ENCODE measurements at places on chromosomes 3 and 15.
A peak's percentile ranks its signal among the peaks of the same experiment; 100 is the strongest.

DNA sequence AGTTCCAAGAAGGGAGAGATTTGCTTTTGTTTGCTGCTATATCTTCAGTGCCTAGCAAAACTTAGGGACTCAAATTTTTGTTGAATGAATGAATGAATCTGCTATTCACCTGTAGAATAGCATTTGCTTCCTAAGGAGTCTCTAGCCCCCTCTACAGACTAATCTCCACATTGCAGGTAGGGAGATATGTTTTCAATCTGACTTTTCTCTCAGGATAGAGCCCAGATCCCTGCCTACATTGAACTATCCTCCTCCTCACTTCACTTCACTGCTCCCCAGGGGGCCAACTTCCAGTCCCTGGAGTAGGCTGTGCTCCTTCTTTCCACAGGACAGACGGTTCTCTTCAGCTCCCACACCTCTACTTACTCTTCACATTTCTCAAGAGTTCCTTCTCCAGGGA is 81.9 kb upstream of the PTX3 start:
- no peak for DNase-seq

- DNase-seq, result no peak
Measured at GRCh38 chr15:73382115-73382514, 13.4 kb upstream of the HCN4 start.

DNA sequence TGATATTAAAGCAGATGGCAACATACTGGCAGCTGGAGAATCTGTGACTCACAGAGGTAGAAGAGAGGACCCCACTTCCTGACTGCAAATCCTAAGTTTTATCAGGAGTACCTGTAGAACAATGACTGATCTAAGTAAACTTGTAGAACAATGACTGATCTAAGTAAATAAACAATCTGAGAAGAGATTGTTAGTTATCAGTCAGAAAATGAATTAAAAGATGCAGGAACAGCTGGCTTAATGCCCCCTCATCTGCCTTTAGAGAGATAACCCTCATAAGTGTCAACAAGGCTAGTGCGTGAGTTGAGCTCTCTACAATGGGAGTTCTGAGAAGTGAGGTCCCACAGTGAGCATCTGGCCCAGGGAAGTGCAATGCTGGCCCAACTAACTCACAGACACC is 14.6 kb downstream of the ACAD11 start:
- no peak for DNase-seq

DNA sequence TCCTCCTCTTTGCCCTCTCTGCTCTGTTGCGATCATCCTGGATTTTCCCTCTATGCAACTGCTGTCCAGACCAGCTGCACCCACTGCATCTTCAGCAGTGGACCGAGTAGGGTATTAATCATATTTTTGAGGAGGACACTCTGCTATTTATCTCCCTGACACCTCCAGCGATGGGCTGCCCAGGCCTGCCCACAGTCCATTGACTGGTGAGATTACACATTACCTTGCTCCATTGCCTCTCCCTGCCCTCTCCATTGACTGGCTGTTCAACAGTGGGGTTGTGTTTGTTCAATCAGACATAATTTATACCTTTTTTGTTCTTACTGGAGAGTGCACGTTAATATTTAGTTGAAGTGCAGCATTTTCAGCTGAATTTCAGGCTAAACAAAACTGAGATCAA is 559.3 kb upstream of the ARRDC4 start:
- DNase-seq, result no peak

GRCh38 chr15:90884719-90885431 is 571 bp downstream of the FES start:
- no peak for DNase-seq

GRCh38 chr3:94028093-94028837 is at the start of gene STX19:
TSS of gene STX19 (minus strand) at chr3:94028597. CDS start at chr3:94015269, 13,328 bp downstream.
- DNase-seq, result no peak

- DNase-seq, result peak; percentile 58
Measured at GRCh38 chr3:70550723-70551319, 238.4 kb upstream of the MDFIC2 start.

GRCh38 chr3:170137986-170138385 is 43.5 kb downstream of the PHC3 start:
- no peak for DNase-seq

DNA sequence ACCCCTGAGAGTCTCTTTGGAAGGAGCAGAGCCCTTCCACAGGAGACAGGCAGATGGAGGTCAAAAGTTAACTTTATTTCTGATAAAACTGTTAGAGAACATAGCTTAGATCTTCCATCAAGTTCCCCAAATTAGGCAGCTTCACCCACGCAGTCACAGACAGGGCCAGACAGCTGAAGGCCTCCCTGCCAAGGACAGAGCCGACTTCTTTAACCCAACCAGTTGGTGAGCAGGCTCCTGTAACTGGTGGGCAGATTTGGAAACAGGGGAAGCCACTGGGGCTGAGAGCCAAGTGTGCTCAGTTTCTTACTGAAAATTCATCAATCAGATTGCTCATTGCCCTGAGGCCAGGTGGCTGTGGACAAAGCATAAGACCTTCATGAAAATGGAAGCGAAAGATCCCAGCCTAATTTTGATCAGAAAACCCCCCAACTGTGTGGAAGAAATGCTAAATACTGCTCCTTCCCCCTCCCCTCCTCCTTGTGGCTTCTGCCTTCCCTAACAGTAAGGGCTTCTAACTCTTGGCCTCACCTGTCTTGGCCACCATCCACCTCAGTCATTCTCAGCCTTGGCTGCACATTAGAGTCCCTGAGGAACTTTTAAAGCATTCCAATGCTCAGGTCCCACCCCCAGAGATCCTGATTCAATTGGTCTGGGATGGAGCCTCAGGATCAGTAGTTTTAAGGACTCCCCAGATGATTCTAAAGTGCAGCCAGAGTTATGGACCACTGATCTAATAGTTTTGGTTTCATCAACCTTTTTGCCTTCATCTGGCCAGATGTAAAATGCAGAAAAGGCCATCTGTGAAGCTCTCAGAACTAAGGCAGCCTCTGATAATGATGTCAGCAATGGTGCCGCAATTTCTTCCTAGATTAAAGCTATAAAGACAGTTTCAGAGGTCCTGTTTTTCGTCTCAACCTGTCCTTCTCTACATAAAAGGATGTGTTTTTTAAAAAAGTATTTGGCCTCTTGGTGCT is 11.5 kb downstream of the CLRN1 start:
- DNase-seq, result no peak

- DNase-seq, result no peak
Measured at GRCh38 chr3:107235193-107235927, 141.9 kb upstream of the CCDC54 start.

GRCh38 chr15:29110176-29110575 is 159.4 kb downstream of the NSMCE3 start:
- no peak for DNase-seq

GRCh38 chr3:192366916-192367315 is 360.4 kb downstream of the FGF12 start:
- DNase-seq, result no peak

Measured in HL-60 (cell line).